ENCODE measurements at places on chromosomes 2 and 18. TPM values are rescaled to one million over a fixed set of nuclear protein-coding genes. Genes with fewer than 3 reads are reported as not detected.

SMIM21 gene
- total RNA-seq = not detected

CFC1B gene
- total RNA-seq = not detected

DYNC2LI1 gene
- 26.6 TPM for total RNA-seq

NMUR1 gene
- total RNA-seq = 0.52 TPM

VPS54 gene
- total RNA-seq = 25.1 TPM

KHK gene
- 2.1 TPM for total RNA-seq

AQP12A gene
- total RNA-seq = not detected

LTBP1 gene
- total RNA-seq = 78.8 TPM

LBH gene
- total RNA-seq = 41.2 TPM

SCN7A gene
- total RNA-seq = 50.6 TPM

CD28 gene
- 4.2 TPM for total RNA-seq

REG3G gene
- total RNA-seq = not detected

APCDD1 gene
- total RNA-seq = 2.6 TPM

SLC23A3 gene
- 0.52 TPM for total RNA-seq

DAPL1 gene
- not detected for total RNA-seq

BOLL gene
- total RNA-seq = 2.6 TPM

IGFBP2 gene
- 99.7 TPM for total RNA-seq

EML6 gene
- total RNA-seq = 10.4 TPM
